Panc1 (cell line): ENCODE measurements at places on chromosomes 3 and 15.

DNA sequence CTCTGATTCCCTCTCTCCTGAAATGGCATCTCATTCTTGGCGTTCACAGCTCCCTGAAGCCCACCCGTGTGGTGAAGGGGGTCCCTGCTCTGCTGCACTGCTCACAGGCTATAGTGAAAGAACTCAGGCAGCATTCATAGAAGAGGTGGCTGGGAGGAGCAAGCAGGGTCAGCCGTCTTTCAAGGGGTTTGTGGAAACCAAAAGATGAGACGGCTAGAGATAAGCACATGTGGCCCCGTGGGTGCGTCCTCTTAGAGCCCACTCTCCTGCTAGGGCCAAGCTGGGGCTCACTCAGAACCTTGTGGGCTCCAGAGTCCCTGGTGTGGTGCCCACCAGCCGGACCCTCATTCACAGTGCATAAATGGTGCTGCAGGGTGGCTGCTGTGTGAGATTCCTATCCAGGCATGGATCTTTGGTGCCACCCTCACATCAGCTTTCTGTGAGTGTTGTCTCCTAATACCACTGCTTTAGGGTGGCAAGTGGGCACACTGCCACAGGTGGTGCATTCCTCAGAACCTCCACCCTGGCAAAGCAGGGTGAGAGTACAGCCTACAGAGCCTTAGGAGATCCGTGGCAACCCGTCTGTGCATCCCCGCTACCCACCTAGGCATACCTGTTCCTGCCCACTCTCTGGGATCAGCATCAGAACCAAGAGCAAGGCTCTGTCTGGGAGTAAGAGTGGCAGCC, 11.2 kb upstream of the SEMA4B start:
- no peak for DNase-seq

GRCh38 chr3:113038328-113038727, 47.5 kb downstream of the GTPBP8 start:
- DNase-seq = no peak

DNA sequence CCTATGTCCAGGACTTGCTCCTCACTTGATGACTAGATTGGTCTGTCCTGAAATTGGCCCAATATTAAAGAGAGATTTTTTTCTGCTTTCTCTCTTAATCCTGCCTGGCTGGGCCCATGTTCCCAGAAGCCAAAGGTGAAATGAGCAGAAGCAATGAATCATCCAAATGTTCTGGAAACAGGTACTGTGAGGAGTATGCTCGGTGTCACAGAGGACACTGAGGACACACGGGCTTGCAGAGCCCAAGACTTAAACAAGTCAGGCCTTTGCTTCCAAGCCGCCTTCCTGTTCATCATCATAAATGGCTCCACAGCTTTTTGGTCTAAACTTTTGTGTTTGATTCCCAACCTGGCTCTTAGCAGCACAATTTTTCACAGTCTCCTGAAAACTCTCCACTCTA, 31.4 kb downstream of the EIF3J start:
- no peak for DNase-seq

- no peak for DNase-seq
These were observed 88.6 kb upstream of the COL6A5 start for GRCh38 chr3:130256821-130257340.

DNA sequence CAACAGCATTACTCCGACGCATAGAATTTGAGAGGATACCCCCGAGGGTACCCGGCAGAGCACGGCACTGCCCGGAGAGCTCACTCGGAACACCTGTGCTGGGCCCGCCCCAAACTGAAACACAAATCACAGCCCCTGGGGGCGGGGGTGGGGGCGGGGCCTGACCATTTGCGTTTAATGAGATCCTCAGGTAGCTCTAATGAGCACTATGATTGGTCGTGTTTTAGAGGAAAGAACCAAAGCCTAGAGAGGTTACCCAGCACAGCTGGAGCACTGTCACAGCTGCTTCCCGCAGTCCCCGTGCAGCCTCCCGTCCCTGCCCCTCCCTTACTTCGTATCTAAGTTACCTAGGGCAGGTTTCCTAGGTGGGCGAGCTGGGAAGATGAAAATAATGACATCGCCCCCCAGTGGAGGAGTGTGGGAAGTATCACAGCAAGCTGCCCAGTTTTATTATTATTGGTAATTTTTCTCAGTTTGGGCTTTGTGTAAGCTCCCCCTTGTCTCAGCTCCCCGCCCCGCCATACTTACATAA, 187.1 kb downstream of the PDE8A start:
- DNase-seq = no peak

DNA sequence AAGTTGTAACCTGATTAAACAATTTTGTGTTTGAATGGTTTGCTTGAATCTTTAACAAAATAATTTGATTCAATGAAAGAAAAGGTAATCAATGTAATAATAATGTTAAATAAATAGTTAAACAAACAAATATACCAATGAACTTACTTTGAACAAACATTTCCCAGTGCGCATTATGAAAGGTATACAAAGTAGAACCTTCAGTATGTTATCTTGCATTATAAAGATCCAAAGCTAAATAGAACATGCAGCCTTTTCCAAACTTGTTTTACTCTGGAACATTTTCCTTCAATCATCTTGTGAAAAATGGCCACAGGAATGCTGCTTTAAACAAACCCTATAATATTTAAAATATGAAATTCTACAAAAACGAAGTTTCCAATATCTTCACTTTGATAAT, 620.0 kb downstream of the NAALADL2 start:
- no peak for DNase-seq

DNA sequence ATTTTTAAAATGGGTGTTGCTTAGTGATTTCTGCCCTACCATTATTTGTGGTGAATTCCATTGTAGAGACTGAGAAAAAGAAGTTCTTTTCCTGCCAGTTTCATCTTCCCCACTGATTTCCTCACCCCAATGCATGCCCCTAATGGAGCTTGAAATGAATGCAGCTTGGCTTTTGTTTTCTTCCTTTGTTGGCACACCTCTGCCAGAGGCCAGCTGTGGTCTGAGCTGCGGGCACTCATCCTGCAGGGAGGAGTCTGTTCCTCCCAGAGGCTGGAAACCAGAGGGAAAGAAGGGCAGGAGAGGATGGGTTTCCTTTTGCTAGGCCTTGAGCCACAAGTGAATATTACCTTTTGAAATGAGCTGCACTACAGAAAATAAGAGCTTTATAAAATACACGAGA, 9.3 kb upstream of the ST8SIA2 start:
- no peak for DNase-seq
